Uterus (tissue), 4 donors: ENCODE measurements at places on chromosomes 7 and 10.
A peak's percentile ranks its signal among the peaks of the same experiment; 100 is the strongest.

- DNase-seq = no peak
- H3K27me3 ChIP-seq = no peaks in the 10 kb centered on the region
- H3K27ac ChIP-seq = no peak overlapping the region
- peaks cover 39% of the 10 kb centered on the region for H3K4me1 ChIP-seq
- H3K36me3 ChIP-seq = no peaks in the 10 kb centered on the region
- H3K4me3 ChIP-seq = no peak overlapping the region
Measured at GRCh38 chr10:132415956-132416355, 19.0 kb downstream of the PWWP2B start.

DNA sequence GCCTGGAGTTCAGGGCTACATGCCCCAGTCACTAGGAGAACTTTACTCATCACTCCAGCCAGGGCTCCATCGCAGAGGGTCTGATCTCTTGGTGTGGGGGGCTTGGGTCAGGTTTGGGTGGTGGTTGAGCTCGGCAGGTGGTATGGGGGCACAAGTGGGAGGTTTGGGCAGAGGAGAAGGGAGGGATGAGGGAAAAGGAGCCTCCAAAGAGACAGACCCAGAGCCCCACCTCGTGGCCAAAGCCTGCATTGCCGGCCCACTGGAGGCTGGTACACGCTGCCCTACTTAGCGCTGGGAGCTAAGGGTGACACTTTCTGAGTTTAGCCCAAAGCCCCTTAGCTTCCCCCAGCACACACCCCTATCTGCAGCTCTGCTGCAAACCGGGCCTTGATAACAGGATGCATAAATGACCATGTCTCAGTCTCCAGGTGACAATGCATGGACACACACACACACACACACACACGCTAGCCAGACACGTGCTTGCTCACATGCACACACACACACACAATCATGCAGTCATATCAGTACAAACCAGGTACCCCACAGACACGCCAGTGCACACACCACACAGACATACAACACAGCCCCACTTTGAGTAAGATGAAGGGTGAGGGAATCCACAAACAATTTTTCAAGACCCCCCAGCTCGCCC is 14.7 kb downstream of the LZTS2 start:
- peak; percentile 85 for DNase-seq
- H3K4me1 ChIP-seq = no peaks in the 10 kb centered on the region
- no peak overlapping the region for H3K27ac ChIP-seq
- H3K4me3 ChIP-seq = no peak overlapping the region

- H3K4me3 ChIP-seq = no peak overlapping the region
- H3K27ac ChIP-seq = no peak overlapping the region
- H3K27me3 ChIP-seq = no peaks in the 10 kb centered on the region
- H3K4me1 ChIP-seq = peaks cover 5% of the 10 kb centered on the region
- no peak for DNase-seq
- no peaks in the 10 kb centered on the region for H3K36me3 ChIP-seq
Measured at GRCh38 chr7:6268907-6269306, 3.5 kb downstream of the CYTH3 start.

GRCh38 chr7:84193747-84194146 is 842 bp downstream of the SEMA3A start:
- no peak overlapping the region for H3K27ac ChIP-seq
- no peaks in the 10 kb centered on the region for H3K27me3 ChIP-seq
- H3K4me1 ChIP-seq = no peaks in the 10 kb centered on the region
- no peaks in the 10 kb centered on the region for H3K36me3 ChIP-seq

DNA sequence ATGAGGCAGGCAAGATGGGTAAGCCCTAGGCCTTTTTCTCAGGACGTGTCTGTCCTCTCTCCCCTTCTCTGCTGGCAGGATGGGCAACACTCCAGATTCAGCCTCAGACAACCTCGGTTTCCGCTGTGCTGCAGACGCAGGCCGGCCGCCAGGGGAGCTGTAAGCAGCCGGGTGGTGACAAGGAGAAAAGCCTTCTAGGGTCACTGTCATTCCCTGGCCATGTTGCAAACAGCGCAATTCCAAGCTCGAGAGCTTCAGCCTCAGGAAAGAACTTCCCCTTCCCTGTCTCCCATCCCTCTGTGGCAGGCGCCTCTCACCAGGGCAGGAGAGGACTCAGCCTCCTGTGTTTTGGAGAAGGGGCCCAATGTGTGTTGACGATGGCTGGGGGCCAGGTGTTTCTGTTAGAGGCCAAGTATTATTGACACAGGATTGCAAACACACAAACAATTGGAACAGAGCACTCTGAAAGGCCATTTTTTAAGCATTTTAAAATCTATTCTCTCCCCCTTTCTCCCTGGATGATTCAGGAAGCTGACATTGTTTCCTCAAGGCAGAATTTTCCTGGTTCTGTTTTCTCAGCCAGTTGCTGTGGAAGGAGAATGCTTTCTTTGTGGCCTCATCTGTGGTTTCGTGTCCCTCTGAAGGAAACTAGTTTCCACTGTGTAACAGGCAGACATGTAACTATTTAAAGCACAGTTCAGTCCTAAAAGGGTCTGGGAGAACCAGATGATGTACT is 13.1 kb downstream of the PHKG1 start:
- no peak overlapping the region for H3K4me3 ChIP-seq
- peak overlapping the region; percentile 10 for H3K27ac ChIP-seq
- peak; percentile 53 for DNase-seq
- no peaks in the 10 kb centered on the region for H3K4me1 ChIP-seq
- no peaks in the 10 kb centered on the region for H3K36me3 ChIP-seq

GRCh38 chr10:3831608-3832007 is 46.6 kb upstream of the KLF6 start:
- H3K4me3 ChIP-seq = no peak overlapping the region
- no peak for DNase-seq
- no peak overlapping the region for H3K27ac ChIP-seq
- no peaks in the 10 kb centered on the region for H3K27me3 ChIP-seq
- no peaks in the 10 kb centered on the region for H3K36me3 ChIP-seq
- no peaks in the 10 kb centered on the region for H3K4me1 ChIP-seq

- no peaks in the 10 kb centered on the region for H3K4me1 ChIP-seq
- peak overlapping the region; percentile 94 for H3K27ac ChIP-seq
- DNase-seq = peak; percentile 73
- H3K36me3 ChIP-seq = no peaks in the 10 kb centered on the region
- no peaks in the 10 kb centered on the region for H3K27me3 ChIP-seq
Measured at GRCh38 chr7:27174874-27175625, 930 bp upstream of the HOXA10 start.
